ENCODE measurements at places on chromosomes 6 and 20.

- no peak for DNase-seq
These were observed 120.1 kb downstream of the TCP11 start for GRCh38 chr6:35021004-35021403.

DNA sequence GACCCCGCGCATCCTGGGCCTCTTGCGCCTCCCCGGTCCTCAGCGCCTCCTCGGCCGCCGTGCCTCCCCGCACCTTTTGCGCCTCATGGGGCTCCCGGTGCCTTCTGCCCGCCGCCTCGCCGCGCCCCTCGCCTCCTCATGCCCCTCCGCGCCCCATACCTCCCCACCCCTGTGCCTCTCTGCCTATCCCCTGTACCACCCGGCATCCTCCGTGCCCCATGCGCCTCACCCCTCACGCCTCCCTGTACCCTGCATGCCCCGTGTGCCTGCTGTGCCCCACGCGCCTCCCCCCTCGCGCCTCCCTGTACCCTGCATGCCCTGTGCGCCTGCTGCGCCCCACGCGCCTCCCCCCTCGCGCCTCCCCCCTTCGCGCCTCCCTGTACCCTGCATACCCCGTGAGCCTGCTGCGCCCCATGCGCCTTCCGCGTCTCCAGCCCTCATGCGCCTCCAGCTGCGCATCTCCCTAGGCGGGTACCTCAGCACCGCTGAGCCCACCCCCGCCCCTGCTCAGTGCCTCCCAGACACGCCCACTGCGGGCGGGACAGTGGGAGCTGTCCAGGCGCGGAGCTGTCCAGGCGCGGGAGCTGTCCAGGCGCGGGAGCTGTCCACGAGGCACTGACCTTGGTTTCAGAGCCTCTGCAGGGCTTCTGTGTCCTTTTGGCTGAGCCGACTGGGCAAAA is 37.1 kb downstream of the IGF2R start:
- DNase-seq: no peak

- DNase-seq: no peak
These were observed 1.7 kb downstream of the SDCBP2 start for GRCh38 chr20:1327241-1327653.

GRCh38 chr20:58891086-58891717 is 38.7 kb downstream of the GNAS start:
- peak; percentile 52 for DNase-seq

- no peak for DNase-seq
These were observed 28.8 kb upstream of the MYLK2 start for GRCh38 chr20:31790401-31790800.

GRCh38 chr20:45041464-45042337 is 59.2 kb downstream of the KCNS1 start:
- no peak for DNase-seq

DNA sequence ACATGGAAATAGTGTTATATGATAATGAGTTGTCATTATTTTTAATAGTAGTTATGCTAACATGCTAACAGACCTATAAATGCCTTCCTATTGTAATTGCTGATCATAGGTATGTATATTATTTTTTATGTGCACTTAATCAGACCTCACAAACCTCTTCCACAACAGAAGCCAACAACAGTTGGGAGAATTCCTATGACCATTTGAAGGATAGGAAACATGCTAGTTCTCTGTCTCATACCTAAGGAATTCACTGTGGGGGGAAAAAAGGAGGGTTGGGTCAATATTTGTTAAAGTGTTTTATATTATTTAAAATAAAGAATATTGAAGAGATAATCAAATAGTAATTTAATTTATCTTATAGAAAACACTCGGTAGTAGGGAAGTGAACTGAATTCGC is 990.9 kb downstream of the EPHA7 start:
- DNase-seq: no peak

DNA sequence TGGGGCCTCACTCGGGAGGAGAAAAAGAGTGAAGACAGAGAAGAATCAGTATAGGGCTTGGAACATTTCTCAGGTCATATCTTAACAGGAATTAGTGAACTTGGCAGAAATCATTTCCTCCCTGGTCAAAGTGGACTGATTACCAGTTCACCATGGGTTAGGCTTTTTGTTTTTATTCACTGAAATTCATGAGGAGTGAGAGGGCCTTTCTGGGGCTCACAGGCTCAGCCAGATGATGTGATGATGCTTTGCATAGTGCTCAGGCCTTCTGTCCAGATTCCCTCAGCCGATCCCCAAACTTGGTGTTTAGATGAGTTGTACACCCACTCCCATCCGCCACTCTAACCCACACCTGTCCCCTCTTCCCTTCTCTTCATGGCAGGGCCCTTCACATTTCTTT is 32.5 kb downstream of the SRSF3 start:
- no peak for DNase-seq

GRCh38 chr6:43088654-43089056 is 12.5 kb downstream of the PTK7 start:
- DNase-seq: no peak

DNA sequence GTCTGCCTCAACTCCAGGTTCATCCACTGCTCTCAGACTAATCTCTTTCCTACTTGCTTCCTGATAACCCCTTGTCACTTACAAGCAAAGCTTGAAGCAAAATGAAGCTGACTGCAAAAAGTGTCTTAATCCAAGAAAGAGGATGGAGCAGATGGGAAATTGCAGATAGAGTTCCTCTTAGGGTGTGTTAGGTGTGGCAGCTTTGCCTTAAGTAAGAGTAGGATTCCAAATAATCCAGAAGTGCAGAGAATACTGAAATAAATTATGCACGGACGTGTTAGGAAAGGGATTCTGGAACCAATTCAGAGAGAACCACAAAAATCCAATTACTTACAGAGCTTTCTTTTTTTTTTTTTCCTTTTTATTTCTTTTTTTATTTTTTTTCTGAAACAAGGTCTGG is 6.1 kb upstream of the RPL7L1 start:
- no peak for DNase-seq

DNA sequence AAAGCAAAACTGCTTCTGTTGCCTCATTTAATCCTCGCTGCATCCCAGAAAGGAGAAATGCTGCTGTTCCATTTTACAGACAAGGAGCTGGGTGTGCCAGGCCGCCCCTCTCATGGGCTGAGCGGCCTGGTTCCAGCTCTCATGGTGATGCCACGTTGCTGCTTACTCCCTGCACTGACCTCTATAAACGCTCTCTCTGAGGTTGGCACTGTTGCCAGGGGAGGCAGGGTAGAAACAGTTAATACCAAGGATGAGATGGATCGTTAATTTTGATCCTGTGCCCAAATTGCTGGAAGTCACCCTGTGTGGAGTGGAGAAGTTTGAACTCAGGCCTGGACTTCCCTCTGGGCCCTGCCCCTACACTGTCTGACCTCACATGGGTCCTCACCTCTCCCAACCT is 25.6 kb downstream of the SIRPA start:
- no peak for DNase-seq

DNA sequence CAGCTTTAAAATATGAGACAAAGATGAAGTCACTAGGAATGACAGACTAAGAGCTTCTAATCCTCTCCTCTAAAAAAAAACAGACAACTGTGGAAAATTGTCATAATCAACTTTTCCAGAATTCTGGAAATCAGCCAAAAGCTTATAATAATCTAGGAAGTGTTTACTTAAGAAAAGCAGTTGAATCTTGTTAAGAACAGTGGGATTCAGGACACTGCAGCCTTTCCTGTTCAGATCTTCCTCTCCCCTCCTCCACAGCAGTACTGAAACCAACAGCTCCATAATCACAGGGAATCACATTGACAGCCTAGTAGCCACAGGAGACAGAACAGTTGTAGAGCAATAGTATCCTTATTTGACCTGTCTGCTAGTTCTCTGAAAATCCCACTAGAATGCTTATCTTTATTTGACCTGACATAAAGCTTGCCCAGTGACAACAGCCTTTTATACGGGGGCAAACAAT is 41.6 kb downstream of the IBTK start:
- DNase-seq: no peak

DNA sequence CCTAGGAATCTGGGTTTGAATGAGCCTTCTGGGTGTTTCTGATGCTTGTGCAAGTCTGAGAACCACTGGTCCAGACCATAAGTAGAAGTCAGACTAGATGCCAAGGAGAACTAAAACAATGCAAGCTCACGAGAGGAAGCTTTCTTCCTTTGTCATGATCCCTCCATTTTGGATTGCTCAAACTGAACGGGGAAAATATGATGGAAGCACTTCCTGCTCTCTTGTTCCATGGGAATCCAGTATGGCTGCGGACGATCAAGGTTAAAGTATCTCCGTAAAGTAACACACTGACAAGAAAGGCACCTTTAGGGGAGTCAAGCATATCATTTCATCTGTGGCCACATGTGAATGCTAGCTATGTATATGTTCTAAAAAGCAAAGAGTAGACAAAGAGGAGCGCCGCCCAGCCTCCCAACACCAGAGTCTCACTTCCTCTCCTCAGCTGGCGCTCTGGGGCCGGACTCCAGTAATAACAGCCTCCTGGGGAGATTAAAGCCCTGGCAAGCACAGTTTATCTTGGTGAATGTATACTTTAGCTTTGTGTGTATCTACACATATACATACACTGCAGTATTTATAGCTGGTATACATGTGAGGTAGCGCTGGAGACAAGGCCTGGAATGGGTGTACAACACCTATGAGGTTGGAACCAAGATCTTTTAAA is 88.1 kb downstream of the FOXC1 start:
- DNase-seq: no peak

DNA sequence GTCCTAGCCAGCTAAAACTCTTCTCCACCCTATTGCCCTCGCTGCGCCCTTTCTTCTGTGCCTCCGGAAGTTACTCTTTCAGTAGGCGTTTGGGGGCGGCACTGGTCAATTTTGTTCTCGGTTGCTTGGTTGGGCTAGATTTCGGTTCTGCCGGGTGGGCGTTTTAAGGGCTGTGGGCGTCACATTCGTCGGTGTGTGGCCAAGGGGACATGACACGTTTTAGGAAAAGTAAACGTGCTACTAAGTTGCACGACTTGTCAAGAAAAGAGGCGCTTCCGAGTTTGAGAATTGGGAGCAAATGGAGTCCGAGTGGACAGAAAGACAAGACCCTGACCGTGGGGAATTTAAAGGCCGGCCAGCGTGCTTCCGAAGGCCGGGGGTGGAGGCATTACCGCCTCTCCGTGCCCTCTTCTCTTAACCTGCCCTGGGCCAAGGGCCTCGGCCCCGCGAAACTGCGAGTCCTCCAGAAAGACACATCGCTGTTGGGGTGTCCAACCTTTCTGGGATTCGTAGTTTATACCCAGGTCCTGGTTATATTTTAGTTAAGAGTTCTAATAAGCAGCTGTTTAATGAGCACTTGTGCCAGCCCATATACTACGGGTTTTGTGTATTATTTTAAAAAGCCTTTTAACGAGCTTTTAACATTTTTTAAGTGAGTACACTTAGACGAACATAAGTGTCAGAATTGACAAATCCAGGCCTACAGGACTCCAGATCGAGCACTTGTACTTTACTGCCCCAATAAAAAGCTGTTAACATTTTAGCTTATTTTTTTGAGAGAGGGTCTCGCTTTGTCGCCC is 664 bp upstream of the BAG6 start:
- peak; percentile 89 for DNase-seq

- DNase-seq: no peak
These were observed 109.6 kb upstream of the FRMD1 start for GRCh38 chr6:168188369-168189199.

DNA sequence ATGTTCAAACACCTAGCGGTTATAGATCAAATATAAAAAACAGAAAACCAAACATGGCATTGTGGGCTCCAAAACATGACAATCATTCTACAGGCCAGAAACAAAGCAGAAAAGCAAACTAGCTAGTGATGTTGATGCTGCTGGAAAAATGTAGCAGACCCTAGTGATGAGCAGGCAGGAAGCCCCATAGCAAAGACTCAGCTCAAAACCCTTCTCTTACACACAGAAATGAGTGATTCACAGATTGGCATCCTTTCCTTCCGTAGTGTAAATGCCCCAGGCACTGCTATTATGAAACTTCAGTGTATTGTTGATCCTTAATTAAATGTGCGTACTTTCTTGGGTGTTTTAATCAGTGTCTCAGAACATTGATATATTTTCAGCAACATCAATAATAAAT is 425.1 kb downstream of the UTRN start:
- DNase-seq: no peak

DNA sequence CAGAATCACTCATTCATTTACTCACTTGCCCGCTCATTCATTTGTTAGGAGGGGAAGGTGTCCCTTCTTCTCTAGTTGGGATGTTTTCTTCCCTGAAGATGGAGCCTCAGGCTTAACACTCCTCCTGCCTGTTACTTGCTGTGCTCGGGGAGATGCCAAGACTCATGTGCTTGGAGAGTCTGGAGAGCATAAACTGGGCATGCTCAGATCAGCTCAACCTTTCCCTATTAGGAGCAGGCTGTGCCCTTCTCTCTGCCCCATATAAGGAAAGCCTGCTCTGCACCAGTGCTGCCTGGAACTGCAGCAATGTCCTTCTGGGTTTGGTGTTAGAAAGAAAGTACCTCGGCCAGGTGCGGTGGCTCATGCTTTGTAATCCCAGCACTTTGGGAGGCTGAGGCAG is 18.0 kb upstream of the UBE2V1 start:
- DNase-seq: no peak

DNA sequence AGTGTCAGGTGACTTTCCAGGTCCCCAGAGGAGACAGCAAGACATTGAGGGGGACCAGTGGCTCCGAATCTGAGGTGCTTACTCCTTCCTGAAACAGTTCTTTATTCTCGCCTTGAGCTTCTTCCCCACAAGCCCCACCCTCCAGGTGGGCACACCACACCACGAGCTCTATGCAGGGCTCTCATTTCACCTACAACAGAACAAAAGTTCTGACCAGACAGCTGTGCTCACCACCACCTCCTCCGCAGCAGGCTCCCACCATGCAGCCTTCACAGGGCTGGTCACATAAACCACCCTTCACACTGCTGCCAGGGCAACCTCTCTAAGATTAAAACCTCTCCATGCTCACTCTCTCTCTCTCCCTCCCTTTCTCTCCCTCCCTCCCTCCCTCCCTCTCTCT is 384.5 kb upstream of the ARID1B start:
- no peak for DNase-seq

DNA sequence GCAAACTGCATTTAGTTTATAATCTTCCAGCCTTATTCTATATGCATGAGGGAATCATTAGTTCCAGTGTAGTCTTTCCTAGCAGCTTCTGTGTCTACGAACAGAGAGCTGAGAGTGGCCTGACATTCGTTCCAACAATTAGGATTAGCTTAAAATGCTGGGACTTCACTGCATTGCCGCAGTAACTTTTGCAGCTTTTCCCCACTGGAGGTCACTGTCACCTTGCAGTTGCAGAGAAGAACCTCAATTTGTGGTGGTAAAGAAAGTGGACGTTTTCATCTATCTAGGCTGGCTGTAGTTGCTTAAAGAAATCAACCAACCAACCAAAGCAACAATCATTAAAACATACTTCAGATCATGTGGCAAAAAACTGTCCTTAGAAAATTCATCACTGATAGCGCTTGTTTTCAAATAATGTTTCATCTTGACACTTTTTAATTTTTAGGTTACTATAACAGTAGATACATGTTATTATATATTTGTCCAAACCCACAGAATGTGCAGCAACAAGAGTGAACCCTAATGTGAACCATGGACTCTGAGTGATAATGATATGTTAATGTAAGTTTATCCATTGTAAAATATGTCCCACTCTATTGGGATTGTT is 12.2 kb downstream of the MYLK4 start:
- DNase-seq: peak; percentile 60

DNA sequence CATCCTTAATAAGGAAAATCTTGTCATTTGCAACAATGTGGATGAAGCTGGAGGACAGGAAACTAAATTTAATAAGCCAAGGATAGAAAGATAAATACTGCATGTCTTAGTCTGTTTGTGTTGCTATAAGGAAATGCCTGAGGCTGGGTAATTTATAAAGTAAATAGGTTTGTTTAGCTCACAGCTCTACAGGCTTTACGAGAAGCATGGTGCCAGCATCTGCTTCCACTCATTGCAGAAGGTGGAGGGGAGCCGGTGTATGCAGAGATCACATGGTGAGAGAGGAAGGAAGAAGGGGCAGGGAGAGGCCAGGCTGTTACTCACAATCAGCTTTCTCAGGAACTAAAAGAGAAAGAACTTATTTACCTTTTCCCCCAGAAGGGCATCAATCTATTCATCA is 118.9 kb upstream of the SMLR1 start:
- peak; percentile 69 for DNase-seq
